Immature natural killer cell (primary cell): ENCODE measurements at places on chromosomes 7 and 10.

GRCh38 chr10:66353422-66353821 lies 572.4 kb upstream of the LRRTM3 start:
- DNase-seq = no peak

GRCh38 chr10:110268971-110269370 lies 35.7 kb downstream of the SMNDC1 start:
- no peak for DNase-seq

GRCh38 chr7:105926131-105926530 lies 36.9 kb upstream of the CDHR3 start:
- no peak for DNase-seq

DNA sequence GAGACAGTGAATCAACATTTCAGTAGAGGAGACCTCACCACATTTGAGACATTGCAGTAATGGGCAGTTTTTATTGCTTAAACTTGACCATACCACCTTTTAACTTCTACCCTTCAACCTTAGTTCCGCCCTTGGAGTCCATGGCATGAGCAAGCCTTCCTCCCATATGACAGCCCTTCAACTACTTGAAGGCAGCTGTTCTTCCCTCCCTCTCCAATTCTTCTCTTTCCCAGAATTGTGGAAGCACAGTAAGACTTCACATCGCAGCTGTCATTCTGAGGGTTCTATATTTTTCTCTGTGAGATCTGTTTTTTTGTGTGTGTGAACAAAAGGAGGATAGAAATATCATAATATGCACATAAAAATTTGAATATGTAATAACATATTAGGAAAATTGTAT lies 2.2 kb upstream of the TSPAN12 start:
- no peak for DNase-seq

DNA sequence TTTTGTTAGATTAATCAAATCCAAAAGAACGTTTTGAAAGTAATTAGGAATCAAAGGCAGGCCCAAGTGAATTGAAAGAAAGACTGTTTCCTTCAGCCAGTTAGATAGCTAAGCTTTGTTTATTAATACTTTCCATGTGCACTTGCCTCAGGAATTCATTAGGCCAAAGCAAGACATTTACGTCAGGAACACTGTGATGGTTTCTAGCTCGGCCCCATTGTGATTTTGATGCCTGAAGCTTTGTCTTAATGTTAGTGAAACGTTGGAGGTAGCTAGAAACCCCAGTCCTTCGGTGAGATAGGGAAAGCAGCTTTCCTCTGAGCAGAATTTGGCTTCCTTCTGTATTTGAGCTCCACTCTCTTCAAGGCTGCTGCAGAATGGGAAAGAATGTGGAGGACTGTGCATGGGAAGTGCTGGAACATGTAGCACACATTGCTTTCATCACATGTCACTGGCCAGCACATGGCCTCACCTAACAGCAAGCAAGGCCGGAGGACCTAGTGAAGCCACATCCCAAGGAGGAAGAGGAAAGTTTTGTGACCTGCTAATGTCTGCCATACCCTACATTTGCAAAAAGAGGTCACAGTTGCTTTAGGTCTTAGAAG lies 64.1 kb downstream of the PCGF5 start:
- no peak for DNase-seq

DNA sequence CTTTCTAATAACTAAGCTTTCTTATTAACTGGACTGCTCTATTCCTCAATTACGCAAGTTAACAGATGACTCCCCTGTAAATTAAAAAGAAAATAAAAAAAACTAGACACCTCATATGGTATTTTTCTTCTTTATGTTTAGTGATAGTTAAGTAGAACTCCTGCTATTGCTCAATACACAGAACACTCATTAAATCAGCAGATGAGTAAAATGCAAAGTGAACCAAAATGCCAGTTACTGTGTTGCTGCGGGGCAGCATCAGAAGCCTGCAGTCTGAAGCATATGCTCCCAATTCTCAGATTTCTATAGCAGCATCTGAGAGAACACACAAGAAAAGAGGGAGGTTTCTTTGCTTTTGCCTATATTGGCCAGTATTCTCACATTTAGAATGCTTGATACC lies 28.4 kb downstream of the CDK6 start:
- no peak for DNase-seq

DNA sequence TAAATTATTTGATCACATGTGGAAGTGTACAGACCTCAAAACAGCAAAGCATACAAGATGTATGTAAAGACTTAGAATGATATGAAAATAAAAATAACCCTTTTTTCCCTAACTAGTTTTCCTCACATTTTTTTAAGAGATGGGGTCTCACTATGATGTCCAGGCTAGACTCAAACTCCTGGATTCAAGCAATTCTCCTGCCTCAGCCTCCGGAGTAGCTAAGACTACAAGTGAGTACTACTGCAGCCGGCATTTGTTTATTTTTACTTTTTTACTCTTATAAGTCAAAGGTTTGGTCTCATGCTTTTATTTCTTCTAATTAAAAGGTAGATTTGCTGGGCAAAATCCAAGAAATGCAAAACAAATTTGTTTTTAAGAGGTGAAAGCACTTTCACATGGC lies 124.4 kb upstream of the ASAH2 start:
- DNase-seq = no peak

- DNase-seq = no peak
These were observed 181.6 kb downstream of the PTPN20 start for GRCh38 chr10:47092831-47093230.

- DNase-seq = no peak
These were observed at the start of gene RPA3 for GRCh38 chr7:7718492-7718891. RPA3 (minus strand) TSS chr7:7718607; CDS start chr7:7640418, 78,189 bp downstream.

GRCh38 chr10:109895848-109896247 lies 27.5 kb downstream of the XPNPEP1 start:
- DNase-seq = no peak

GRCh38 chr10:131068760-131069159 lies 242.8 kb downstream of the TCERG1L start:
- no peak for DNase-seq

DNA sequence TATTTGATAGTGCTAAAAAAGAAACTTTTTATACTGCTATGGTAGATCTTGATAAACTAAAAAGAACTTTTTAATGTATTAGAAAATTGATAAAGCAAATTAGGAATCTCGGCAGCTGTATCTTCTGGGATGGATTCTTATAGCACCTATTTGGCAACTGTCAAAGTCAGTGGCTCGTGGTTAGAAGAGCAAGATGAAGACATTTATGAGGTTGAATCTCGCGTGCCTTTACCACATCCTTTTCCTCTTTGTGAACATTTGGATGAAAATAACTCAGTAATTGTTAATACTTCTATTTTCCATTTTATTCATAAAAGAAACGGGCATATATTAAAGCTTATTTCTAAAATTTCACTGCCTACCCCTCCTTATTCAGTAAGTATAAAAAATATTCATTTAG lies 76.2 kb downstream of the CYP51A1 start:
- peak; percentile 13 for DNase-seq

GRCh38 chr10:120039046-120039445 lies 146.5 kb downstream of the SEC23IP start:
- DNase-seq = no peak

GRCh38 chr10:28219251-28219650 lies 83.6 kb downstream of the MPP7 start:
- DNase-seq = no peak
